ENCODE measurements at places on chromosomes 2 and 18.

DNA sequence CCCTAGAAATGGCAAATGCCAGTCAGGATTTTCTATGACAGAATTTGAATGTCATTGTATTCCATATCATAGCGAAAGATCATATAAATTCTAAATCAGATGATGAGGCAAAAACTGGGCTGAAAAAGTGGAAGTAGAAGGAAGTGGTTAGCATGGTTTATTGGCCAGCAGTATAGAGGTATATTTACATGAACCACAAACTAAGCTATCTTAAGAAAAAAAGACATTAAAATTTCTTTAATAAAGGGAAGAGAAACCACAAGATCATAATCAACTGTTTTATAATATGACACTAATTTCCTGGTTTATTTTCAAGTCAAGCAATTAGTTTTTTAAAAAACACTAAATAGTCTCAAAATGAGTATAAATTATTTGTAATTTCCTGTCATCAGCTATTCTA, 123.2 kb upstream of the LRP1B start:
- DNase-seq, result no peak

GRCh38 chr2:129233751-129234406, 745.6 kb upstream of the RAB6C start:
- no peak for DNase-seq

DNA sequence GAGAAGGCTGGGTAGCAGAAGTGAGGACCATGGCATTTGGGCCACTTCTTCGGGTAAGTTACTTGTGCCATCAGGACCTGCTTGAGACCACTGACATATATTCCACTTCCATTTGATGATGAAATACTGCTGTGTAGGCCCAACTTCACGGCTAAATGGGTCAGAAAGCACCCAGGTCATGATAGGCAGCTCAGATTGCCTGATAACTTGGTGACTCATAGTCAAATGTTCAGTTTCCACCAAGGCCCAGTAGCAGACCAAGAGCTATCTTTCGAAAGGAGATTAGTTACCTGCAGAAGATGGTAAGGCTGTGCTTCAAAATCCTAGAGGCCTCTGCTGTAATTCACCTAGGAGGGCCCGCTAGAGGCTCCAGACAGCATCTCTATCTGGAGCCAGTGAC, 31.8 kb upstream of the MEX3C start:
- no peak for DNase-seq

GRCh38 chr18:45373286-45373880, 241.9 kb upstream of the SLC14A2 start:
- no peak for DNase-seq

DNA sequence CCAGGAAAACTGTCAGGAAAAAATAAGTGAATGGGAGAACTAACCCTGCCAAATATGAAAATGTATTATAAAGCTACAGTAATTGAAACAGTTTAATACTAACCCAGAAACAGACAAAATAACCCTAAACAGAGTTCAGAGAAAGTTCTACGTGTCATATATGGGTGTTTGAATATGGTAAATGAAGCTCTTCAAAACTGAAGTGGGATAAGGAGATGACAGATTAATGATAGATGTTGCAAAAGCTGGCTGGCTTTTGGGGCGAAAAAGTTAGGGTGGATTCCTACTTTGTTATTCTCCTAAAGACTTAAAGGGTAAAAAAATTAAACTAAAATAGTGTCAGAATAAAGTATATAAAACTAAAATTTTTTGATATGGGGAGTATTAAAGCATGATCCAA, 101.8 kb upstream of the ARL5A start:
- no peak for DNase-seq

- no peak for DNase-seq
Measured at GRCh38 chr2:71950256-71951082, 197.2 kb downstream of the CYP26B1 start.

- no peak for DNase-seq
Measured at GRCh38 chr2:140041239-140041638, 1261.0 kb upstream of the NXPH2 start.

GRCh38 chr2:224650815-224651439, 65.2 kb downstream of the CCDC195 start:
- peak; percentile 23 for DNase-seq

DNA sequence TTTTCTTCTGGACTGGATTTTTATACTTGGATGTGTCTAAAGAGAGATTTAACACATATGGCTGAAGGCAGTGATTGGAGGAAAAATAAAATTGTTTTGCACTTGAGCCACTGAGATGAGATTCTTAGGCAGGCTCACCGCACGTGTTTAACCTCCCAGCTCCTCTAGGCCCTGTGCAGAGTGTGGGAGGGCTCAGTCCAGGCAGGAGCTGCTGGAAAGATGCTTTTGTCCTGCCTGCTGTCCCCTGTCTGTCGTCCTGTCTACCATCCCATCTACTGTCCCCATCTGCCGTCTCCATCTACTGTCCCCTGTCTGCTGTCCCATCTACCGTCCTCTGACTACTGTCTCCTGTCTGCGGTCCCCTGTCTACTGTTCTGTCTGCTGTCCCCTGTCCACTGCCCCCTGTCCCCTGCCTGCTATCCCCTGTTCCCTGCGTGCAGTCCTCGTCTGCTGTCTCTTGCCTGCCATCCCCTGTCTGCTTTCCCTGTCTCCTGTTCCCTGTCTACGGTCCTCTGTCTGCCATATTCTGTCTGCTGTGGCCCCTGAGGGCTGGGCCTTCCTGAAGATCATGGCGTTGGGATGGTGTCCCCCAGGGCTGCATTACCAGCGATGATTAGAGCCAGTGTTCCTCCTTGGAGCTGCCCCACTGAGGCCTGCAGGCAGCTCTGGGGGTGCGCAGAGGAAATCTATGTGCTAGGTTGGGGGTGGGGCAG, 43.7 kb upstream of the HS6ST1 start:
- no peak for DNase-seq

GRCh38 chr2:224253464-224253863, 148.4 kb downstream of the FAM124B start:
- no peak for DNase-seq

DNA sequence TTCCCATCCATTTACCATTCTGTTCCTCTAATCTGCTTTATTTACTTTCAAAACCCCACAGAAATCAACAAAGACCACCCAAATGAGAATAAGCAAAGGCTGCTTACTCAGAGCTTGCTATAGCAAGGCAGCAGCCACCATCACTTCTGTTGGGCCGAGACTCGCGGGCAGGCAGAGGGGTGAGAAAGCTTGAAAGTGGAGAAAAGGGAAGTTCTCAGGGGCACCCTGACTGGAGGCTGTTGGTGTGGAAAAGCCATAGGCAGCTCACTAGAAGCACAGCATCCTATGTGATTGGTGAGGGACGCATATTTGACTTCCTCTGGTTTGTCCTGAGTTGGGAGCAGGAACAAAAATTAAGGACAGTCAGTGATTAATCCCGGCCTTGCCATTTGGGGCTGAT, 269.7 kb upstream of the THSD7B start:
- DNase-seq, result no peak

- DNase-seq, result no peak
Measured at GRCh38 chr2:217626926-217627325, 375.9 kb downstream of the TNS1 start.

DNA sequence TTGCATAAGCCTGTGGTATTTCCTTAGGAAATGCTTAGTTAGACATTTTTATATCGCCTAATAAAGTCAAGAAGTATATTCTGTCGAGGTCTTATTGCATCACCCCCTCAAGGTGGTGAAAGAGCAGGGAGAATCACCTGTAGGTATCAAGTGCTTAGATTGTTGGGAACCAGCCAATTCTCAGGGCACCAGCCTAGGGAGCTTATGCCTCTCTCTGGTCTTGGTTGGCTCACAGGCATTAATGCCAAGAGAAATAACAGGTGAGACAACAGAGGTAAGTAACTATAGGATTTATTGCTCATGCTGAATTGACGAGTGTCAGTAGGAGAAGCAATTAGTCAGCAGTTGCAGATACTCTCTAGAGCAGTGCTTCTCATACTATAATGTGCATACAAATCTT, 663.3 kb upstream of the ZNF804A start:
- no peak for DNase-seq

DNA sequence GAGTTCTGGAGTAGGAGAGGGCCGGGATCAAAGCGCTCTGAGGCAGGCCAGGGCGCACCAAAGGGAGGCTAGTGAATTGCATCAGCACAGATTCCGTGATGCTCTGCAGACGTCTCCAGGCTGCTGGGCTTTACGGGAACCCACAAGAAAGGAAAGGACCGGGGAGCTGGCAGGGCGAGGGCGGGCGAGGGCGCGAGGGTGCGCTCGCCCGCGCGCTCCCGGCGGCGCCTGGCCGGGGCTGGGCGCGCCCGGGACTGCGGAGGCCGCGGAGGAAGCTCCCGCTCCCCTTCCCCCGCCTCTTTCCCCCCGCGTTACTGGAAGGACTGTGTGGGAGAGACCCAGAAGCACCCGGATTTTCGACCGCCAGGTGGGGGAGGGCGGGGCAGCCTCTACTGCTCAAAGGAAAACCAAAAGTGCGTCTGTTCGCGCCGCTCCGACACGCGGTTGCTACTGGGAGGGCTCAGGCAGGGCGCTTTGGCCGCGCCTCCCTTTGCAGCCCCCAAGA, 2.4 kb upstream of the FOSL2 start:
- peak; percentile 71 for DNase-seq

DNA sequence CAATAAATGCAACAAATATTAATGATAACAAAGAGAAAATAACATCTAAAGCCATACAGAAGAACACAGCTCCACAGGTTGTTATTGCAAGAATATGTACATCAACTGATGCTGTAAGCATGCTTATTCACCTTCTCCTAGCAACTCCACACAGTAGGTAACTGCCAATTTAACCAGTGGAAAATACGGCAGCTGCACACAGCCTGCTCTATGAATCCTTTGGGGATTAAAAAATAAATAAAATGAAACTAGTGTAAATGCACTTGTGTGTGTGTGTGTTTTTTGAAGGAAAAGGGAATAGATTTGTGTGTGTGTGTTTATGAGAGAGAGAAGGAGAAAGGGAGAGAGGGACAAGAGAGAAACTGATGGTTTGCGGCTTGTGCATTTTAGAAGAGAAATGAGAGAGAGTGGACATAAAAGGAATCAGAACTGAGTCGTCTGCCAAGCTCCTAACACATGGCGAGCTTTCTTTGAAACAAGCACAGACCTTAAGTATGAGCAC, 96.2 kb upstream of the PDE1A start:
- DNase-seq, result no peak

GRCh38 chr2:217466805-217467204, 536.0 kb downstream of the TNS1 start:
- DNase-seq, result no peak

- no peak for DNase-seq
Measured at GRCh38 chr2:200791905-200792304, 19.8 kb upstream of the BZW1 start.

DNA sequence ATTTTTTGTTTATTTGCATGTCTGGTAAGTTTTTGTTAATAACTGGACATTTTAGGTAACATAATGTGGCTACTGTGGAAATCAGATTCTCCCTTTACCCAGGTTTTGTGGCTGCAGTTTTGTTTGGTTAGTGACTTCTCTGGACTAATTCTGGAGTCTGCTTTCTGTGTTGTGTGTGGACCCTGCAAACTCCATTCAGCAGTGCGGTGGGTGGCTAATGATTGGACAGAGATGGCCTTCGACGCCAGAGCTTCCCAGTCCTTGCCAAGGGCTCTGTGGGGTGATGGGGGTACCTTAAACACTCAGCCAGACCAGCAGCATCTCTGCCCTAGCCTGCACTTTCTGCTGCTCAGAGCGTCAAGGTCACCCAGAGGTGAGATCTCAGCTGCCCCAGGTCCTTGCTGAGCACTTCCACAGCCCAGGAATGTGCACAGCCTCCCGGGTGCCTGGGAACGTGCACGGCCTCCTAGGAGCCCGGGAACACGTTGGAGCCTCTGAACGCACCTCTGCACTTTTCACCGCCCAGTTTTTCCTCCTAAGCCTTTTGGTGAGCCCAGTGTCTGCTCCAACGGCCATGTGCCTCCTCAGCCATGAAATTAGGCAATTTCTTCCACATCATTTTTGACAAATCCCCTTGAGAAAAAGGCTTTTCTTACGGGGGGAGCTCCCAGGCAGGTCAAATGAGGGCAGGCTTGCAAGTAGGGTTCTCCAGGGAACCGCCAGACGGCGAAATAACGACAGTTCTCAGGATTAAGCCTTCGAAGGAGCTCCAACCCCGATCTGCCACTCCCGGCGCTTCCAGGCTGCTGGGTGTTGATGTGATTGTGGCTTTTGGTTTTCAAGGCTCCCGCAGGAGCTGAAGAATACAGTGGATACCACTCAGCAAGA, 35.2 kb upstream of the KLF11 start:
- DNase-seq, result no peak

DNA sequence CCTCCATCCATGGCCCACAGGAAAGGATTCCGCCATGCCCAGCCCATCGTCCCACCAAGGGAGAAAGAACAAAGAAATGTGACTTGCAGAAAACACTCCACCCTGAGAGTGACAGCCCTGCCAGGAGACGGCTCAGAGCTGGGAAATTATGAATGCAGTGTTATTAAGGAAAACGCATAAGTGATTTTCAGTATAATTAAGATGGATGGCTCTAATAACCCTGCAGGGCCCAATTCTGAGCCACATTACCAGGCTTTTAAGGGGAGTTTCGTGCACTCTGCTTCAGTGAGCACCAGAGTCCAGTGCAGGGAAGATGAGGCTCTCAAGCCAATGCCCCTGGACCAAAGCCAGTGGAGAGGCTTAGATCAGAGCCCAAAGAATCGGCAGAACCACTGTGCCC, 10.6 kb upstream of the TEX51 start:
- no peak for DNase-seq

DNA sequence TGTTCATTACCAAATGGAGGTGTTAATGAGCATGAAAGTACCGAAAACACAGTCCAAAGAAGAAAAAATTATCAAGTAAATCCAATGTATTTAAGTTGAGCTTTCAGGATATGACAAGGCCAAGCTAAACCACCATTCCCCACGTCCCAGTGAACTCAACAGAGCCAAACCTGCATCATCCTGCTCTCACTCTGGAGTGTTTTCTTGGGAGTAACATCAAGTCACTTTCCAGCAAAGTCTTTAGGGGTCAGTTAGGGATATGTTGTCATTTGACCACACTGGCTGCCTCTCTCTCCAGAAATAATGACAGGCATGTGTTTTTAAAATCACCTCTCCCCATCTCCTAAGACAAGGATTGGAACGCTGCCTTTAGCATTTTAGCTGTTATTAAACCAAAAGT, 140.5 kb downstream of the SRBD1 start:
- DNase-seq, result no peak

DNA sequence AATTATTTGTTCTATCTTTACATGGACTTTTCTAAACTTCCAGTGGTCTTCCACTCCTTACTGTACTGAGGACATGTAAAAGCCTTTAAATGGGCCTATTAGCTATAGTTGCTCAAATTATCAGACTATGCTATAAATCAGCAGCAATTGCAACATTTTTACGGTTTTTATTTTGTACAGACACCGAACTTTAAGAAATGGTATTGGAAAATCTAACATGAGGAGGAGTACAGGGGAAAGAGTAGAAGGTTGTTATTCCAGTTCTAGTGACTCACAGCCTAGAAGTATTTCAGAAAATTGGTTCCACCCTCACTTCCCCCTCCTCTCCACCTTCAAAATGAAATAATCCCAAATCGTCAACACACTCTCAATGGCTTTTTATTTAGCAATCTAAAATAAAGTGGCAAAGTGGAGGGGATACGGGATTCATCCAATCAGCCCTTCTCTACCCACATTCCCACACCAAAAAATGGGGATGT, 1.1 kb downstream of the NCKAP1 start:
- DNase-seq, result no peak

Measured in amniotic stem cell (primary cell).